ENCODE measurements at places on chromosomes 1 and 21.

GRCh38 chr1:161848676-161849075 lies 82.6 kb downstream of the ATF6 start:
- DNase-seq, result no peak

DNA sequence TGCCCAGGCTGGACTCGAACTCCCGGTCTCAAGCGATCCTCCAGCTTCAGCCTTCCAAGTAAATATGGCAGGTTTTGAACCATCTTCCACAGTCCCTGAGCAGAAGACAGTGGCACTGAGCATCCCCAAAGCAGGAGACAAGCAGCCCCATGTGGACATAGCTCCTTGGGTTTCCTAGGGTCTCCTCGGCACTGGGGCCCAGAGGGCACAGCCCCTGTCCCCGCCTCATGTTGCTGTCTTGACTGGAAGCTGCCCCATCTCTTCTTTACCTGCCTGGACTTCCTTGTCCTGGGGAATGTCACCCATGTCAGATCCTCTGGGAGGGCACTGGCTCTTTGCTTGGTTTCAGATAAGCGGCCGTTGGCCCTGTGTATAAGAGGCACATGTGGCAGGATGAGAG lies 263.7 kb upstream of the RAB4A start:
- no peak for DNase-seq

DNA sequence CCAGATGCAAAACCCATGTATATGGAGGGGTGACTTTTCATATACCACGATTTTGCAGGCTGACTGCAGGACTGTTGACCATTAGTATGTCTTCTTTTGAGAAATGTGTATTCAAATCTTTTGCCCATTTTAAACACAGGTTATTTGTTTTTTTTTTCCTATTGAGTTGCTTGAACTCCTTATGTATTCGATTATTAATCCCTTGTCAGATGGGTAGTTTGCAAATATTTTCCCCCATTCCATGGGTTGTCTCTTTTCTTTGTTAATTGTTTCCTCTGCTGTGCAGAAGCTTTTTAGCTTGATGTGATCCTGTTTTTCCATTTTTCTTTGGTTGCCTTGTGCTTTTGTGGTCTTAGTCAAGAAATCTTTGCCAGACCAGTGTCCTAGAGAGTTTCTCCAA lies 24.6 kb upstream of the KLF17 start:
- no peak for DNase-seq

- DNase-seq, result peak; percentile 63
Measured at GRCh38 chr1:172287208-172287607, 133.3 kb upstream of the C1orf105 start.

GRCh38 chr1:163928651-163929050 lies 606.9 kb downstream of the NUF2 start:
- no peak for DNase-seq

- DNase-seq, result no peak
Measured at GRCh38 chr1:51750218-51750617, 128.3 kb downstream of the NRDC start.

DNA sequence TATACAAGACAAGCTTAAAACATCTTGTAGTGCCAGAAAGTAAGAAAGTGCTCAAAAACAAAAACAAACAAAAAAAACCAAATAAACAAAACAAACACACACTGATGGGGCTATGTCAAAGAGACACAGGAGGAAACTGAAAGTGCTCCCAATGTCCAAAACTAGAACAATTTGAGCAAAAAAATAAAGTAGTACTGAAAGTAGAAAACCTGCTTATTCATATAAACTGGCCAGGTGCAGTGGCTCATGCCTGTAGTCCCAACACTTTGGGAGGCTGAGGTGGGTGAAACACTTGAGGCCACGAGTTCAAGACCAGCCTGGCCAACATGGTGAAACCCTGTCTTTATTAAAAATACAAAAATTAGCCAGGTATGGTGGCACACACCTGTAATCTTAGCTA lies 129.9 kb downstream of the GLUL start:
- no peak for DNase-seq

DNA sequence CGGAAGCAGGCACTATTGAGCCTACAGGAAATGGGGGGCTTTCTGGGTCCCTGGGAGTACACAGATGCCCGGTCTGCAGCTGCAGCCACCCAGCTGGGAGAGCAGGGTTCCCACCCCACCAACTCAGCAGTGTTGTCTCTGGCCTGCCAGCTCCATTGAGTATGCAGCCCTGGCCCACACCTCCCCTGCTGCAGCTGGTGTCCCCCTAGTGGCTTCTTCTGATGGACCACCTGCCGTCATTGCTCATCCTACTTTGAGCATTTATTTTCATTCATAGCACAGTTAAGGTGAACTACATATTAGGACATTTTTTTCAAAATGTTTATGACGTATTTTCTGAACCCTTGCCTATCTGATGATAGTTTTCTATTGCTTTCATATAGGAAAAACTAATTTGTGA lies 189.8 kb upstream of the LYPLAL1 start:
- DNase-seq, result no peak

GRCh38 chr1:78089010-78089409 lies 43.2 kb downstream of the GIPC2 start:
- no peak for DNase-seq
